ENCODE measurements at places on chromosomes 7 and 10.

GRCh38 chr7:40717242-40717641 lies 582.4 kb downstream of the SUGCT start:
- DNase-seq: no peak

GRCh38 chr7:22853674-22854157 lies 31.1 kb upstream of the TOMM7 start:
- DNase-seq: no peak

DNA sequence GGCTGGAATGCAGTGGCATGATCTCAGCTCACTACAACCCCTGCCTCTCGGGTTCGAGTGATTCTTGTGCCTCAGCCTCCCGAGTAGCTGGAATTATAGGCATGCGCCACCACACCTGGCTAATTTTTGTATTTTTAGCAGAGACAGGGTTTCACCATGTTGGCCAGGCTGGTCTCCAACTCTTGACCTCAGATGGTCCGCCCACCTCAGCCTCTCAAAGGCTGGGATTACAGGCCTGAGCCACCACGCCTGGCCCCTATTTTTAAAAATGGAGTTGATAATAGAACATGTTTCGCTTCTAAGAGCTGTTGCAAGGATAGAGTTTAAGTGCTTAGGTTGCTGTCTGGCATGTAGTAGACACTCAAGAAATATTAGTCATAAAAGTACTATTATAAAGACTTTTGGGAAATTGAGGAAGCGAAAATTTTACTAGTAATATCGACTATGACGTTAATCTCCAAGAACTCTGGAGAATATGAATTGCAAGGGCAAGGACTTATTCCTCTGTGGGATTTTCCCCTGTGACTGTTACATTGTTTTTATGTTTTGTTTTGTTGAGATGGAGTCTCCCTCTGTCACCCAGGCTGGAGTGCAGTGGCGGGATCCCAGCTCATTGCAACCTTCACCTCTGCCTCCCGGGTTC lies 7.9 kb downstream of the GTF2I start:
- DNase-seq: no peak

DNA sequence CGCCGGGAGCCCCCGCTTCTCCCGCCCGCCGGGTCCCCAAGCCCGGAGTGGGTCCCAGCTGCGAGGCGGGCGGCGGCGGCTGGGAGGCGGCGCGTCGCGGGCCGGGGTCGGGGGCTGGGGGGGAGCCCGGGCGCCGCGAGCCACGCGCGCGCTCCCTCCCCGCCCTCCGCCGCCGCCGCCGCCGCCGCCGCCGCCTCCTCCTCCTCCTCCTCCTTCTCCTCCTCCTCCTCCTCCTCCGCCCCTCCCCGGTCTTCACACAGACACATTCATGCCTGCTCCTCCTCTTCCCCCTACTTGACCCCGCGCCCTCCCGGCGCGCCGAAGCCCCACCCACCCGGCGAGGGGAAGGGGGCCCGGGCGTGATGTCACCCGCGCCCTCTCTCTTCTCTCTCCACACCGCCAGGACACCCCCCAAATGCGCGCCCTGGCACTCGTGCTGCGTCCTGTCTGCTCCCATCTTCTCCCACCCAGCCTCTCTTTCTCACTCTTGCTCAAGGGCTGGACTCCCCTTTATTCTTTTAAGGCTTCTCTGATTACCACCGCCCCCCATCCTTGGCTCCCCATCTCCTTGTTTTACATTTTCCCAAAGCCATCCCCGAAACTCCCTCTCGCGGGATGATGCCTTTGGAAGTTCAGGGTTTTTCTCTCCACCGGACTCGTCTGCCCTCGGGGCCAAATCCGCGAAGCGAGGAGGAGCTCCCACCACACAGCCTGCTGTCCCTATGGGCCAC lies 967 bp upstream of the GLI3 start:
- no peak for DNase-seq

DNA sequence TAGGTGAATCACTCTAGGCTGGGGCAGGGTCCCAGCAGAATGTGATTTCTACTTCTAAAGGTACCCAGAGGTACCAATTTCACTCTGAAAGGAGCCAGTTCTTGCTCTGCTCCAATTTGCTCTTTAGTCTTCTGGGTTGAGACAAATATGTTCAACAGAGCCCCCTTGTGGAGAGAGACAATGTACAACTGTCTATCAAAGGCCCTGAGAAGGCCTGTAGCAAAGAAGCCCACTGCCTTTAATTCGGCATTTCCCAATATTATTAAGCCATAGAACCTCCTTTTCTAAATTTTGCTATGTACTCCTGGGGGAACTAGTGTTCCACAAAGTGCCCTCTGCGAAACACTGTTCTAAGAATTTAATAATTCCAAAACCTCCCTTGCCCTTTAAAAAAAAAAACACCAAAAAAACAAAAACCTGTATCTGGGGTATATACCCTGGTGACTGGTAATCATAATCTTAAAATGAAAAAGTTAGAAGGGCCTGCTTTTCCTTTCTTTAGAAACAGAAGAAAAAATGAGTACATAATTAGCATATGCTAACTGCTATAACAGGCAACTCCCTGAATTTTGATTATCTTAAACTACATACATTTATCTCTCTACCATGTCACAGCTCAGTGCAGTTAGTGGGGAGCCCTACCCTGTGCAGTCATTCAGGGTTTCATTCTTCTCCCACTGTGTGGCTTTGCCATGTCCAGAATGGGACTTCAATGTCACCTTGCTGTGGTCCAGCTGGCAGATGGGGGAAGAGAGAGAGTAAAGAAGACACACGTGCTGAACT lies 160.9 kb upstream of the BMPER start:
- no peak for DNase-seq

DNA sequence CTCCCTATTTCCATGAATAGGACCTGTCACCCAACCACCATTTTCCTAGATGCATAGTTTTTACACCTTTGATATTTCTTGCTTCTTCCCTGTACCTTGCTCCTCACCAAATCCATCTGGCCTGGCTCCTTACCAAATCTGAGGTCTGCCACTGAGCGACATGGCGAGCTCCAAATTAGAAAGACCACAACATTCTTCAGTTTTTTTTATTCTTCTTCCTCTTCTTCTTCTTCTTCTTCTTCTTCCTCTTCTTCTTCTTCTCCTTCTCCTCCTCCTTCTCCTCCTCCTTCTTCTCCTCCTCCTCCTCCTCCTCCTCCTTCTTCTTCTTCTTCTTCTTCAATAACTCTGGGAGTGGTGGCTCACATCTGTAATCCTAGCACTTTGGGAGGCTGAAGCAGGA lies 7.1 kb downstream of the CPED1 start:
- no peak for DNase-seq

- no peak for DNase-seq
Measured at GRCh38 chr7:73740771-73741170, 2.2 kb upstream of the ABHD11 start.

DNA sequence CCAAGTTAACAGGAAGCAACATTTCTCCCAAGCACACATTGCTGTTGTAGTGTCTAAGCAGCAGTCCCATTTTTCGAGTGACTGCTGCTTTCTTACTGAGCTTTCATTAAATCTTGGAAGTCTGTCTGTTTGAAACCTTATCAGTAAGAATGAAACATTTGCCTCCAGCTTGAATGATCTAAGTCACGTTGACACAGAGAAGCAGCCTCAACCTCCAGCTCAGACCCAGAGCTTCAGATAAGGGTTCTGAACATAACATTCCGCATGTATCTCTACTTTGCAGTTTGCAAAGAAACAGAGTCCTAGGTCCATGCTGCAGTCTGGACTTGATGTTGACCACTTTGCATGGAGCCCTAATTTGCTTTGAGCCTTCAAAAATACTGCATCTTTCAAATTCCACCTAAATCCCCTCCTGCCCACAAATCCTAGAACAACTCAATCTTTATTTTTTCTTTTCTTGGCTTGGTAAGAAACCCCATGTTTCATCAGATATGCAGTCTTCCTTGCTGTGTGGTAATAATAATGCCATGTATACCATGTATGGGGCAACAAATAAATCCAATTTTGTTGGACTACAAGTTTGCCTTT lies 698.7 kb upstream of the IGFBP3 start:
- no peak for DNase-seq

GRCh38 chr10:54009672-54010071 lies 791.4 kb downstream of the PCDH15 start:
- DNase-seq: no peak

DNA sequence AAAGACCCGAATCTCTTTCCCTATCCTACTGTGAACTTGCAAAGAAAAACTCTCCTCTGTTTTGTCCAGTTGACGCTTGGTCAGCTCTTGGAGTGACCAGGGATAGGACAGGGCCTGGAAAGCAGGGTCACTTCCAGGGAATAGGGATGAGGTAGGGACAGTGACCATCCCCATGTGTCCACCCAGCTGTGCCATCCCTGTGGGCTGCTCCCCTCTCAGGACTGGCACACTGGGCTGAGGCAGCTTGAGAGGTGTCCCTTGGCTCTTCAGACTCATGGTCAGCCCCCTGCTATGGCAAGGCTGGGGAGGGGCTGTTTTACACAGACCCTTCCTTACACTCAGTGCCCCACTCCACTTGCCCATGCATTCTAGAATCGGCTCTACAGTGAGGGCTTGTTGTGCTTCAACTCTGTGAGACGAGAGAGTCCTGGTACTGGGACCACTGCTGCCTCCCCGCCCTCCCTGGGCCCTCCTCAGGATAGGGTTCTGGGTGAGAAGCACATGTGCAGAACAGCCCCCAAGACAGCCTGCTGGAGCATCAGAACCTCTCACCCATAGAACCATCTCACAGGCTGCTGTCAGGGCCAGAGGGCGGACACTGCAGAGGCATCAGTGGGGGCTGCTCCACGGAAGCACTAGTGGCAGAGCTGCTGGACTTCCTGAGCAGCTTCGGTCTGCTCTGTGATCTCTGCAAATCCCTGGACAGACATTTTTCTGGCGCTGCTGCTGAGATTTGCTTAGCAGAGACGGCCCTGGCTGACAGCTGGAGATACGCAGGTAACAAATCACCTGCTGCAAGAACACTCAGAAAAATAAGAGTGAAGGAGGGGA lies 202.8 kb upstream of the CXCL12 start:
- DNase-seq: no peak

DNA sequence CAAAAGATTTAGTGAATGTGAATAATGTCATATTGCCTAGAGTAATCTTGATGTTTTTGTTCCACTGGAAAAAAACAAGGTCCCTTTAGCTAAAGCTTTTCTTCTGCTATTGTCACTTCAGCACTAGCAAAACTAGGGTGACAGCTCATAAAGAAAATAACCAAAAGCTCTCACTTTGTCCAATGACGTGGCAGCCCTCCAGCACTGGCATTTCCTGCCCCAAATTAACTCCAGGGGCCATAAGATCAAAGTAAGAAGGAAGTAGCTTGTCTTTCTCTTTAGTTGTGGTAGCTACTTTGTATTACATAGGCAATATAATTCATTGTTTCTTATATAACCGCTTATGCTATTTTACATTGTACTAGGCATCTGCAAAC lies 47.3 kb downstream of the LRRN3 start:
- DNase-seq: no peak

DNA sequence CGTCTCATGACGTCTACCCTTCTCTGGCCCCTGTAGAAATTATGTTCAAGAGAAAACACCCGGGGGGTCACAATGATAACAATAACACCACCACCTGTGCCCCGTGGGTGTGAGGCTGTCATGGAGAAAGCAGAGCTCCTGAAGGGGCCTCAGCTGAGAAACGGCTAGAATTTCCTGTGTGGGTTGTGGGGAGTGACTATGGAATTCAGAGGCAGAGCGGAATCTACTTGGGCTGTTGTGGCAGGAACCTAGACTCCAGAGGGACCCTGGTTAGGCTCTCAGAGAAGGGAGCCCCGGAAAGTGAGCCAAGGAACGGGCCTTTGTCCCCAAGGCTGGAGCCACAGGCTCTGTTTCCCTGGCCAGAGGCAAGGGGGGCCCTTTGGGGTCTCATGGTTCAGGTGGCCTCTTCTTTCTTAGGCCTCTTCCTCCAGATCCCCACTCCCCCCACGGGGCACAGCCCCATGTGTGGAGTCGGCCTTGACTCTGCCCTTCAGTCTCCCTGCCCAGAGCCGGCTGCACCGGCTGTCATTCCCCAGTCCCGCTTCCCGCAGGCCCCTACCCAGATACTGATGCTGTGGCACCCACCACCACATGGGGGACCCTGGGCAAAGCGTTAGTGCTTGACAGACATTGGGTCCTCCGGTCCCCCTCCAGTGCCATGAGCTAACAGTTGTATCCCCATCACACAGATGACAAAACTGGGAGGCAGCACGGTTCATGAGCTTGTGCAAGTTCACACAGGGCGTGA lies 6.5 kb upstream of the GIMAP8 start:
- no peak for DNase-seq

DNA sequence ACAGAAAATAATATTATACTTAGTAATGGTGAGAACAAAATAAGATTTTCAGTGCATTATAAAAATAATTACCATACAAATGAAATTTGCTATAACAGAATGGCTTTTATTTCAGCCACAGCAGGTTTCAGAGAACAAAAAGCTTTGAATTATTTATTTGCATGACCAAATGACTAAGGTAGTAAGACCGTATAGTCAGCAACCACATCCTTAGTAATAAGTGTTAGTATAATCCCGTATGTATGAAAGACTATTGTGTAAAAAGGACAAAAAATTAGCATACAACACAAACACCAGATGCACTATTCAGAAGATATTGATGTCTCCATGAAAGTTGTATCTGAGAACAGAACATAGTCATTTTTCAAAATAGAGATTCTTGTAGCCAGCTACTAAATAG lies 12.2 kb downstream of the PDZD8 start:
- no peak for DNase-seq
